Stimulated activated CD4-positive, alpha-beta T cell treated with anti-CD3 and anti-CD28 coated beads, Interleukin-1b, Interleukin-23, amount 100 ng/mL, for 4 hours (primary cell): ENCODE measurements at places on chromosomes 5 and 9.

- no peak for DNase-seq
Observed at GRCh38 chr5:149957855-149958254, 2.7 kb upstream of the SLC26A2 start.

- DNase-seq, result no peak
Observed at GRCh38 chr9:78986446-78986845, 585.3 kb upstream of the TLE4 start.

DNA sequence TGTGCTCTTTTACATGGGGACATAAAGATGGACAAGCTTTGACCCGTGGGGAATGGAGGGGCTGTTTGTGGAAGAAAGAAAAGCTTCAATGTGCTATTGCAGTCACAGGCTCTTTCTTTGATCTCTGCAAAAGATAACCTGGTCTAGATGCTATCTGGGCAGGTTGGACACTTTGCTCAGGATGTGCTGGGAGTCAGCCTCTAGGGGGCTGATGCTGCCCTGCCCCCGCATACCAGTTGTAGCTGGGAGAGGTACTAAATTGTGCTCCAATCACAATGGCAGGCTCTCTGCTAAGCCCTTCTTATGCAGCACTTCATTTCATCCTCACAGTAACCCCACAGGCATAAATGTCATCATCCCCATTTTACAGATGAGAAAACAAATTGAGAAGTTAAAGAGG, 67.2 kb downstream of the PSD2 start:
- DNase-seq, result no peak

- no peak for DNase-seq
Observed at GRCh38 chr5:79111960-79112702, 522 bp downstream of the BHMT start.

DNA sequence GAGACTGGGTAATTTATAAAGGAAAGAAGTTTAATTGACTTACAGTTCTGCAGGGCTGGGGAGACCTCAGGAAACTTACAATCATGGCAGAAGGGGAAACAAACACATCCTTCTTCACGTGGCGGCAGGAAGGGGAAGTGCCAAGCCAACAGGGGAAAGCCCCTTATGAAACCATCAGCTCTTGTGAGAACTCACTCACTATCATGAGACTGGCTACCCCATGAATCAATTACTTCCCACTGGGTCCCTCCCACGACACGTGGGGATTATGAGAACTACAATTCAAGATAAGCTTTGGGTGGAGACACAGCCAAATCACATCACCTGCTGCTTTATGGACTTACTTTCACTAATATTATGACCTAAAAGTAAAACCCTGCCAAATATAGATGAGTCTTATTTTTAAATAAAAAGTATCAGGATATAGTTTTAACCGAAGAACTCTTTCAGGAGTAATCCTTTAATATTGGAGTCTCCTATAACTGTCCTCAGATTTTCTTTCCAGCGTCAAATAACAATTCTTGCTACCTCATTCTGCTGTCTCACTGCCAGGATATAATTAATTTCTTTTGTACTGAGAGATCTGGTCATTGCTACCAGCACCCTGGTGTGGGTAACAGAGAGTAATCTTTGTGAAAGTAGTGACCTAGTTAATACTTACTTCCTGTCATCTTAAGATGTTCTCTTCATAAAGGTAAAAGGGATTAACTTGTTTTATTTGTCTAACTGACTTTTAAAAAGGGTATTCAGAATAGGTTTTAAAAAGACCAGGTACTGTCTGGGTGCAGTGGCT, 68.6 kb downstream of the NLN start:
- peak; percentile 12 for DNase-seq
